Hepatocyte (in vitro differentiated cells): ENCODE measurements at places on chromosomes 6 and 20. TPM values are rescaled to one million over a fixed set of nuclear protein-coding genes. Genes with fewer than 3 reads are reported as not detected.

DNA sequence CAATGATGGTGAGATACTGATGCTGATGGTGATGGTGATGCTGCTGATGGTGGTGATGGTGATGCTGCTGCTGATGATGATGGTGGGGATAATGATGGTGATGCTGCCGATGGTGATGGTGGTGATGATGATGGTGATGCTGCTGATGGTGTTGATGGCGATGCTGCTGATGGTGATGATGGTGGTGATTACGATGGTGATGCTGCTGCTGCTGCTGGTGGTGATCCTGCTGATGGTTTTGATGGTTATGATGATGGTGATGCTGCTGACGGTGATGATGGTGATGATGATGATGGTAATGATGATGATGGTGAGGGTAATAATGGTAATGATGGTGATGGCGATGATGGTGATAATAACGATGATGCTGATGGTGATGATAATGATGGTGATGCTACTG is 50.0 kb downstream of the ARHGAP40 start:
- DNase-seq: no peak
- H3K27me3 ChIP-seq: peaks cover 38% of the 10 kb centered on the region
- H3K4me1 ChIP-seq: no peaks in the 10 kb centered on the region
- no peak overlapping the region for H3K4me3 ChIP-seq
- no peaks in the 10 kb centered on the region for H3K36me3 ChIP-seq
- H3K27ac ChIP-seq: no peak overlapping the region

DNA sequence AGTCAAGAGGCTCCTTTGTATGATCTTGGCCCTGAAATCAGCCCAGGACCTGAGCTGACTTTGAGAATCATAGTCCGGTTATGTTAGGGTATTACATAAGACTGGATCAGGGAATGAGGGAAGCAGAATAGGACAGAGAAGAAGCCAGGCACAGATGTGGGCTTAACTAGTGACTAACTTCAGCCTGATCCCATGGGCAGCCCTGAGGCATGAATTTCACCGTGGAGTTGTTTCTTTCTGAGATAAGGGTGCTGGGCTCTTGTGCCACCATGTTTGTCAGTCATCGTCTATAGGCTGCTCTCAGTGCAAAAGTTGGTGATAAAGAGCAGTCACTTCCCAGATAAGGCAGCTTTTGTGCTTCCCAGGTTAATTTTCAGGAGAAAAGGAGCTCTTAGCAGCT is 544.7 kb upstream of the SPTLC3 start:
- no peak overlapping the region for H3K4me3 ChIP-seq
- no peak overlapping the region for H3K27ac ChIP-seq
- no peak for DNase-seq

DNA sequence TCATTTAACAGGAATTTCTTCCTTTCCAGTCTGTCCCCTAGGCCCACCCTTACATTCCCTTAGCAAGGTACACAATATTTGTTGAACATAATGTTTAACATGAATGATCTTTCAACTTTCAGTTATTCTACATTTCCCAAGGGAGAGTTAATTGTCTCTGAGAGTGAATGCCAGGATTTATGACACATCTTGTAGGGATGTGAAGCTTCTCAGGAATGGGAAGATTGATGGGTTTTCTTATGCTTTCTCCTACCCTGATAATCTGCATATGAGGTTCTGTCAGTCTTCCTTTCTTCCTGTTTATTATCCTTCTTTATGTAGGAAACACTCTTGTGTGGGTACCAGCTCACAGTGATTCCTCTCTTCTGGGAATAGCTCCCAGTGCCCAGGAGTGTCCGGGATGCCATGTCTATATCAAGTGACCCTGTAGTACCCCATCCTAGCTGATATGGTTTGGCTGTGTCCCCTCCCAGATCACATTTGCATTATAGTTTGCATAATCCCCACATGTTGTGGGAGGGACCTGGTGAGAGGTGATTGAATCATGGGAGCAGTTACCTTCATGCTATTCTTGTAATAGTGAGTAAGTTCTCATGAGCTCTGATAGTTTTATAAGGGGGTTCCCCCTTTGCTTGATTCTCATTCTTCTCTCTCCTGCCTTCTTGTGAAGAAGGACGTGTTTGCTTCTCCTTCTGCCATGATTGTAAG is 7.1 kb upstream of the FYN start:
- H3K27me3 ChIP-seq: peaks cover 7% of the 10 kb centered on the region
- no peak overlapping the region for H3K27ac ChIP-seq
- H3K4me1 ChIP-seq: no peaks in the 10 kb centered on the region
- no peaks in the 10 kb centered on the region for H3K36me3 ChIP-seq

DNA sequence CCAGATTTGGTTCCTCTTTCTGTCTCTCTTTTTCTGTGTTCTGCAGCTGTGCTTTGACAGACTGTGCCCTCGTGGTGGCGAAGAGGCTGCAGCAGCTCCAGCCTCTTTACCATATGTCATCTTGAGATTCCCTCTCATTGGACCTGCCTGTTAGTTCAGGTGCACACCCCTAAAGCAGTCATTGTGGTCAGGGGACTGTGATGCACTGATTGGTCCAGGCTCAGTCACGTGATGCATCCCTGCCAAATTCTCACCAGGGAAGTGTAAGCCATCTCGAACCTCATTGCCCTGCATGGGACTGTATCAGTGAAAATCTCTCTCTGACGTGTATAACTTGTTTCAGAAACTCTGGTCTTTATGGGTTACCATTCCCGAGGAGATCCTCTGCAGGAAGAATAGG is 160.3 kb downstream of the EYA2 start:
- peaks cover 4% of the 10 kb centered on the region for H3K4me1 ChIP-seq
- no peak overlapping the region for H3K4me3 ChIP-seq
- H3K27me3 ChIP-seq: peaks cover 3% of the 10 kb centered on the region
- H3K36me3 ChIP-seq: no peaks in the 10 kb centered on the region

The TRIM10 gene
- 0.12 and 0.27 TPM in 2 replicates for total RNA-seq

DNA sequence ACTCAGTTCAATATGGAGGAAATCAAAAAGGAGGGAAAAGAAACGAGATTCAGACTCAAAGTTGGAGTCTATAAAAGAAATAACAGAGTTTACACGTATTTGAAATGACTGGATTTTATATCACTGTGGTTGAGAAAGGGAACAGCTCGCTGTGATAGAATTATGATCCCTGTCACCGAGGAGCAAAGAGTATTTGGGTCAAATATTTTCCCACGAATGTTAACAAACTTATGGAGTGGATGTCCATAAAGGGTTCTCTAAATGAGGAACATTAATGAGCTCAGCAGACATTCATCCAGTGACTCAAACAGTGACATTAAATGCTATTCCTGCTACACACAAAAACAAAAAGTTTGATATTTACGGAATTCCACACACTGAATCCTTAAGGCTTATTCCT is 57.9 kb downstream of the FHL5 start:
- H3K27ac ChIP-seq: no peak overlapping the region
- H3K36me3 ChIP-seq: no peaks in the 10 kb centered on the region
- DNase-seq: no peak

- no peaks in the 10 kb centered on the region for H3K36me3 ChIP-seq
- H3K27ac ChIP-seq: no peak overlapping the region
- DNase-seq: peak; percentile 33
- H3K4me1 ChIP-seq: no peaks in the 10 kb centered on the region
- no peak overlapping the region for H3K4me3 ChIP-seq
- peaks cover 16% of the 10 kb centered on the region for H3K27me3 ChIP-seq
Measured at GRCh38 chr20:20076297-20077065, 24.1 kb downstream of the CFAP61 start.

DNA sequence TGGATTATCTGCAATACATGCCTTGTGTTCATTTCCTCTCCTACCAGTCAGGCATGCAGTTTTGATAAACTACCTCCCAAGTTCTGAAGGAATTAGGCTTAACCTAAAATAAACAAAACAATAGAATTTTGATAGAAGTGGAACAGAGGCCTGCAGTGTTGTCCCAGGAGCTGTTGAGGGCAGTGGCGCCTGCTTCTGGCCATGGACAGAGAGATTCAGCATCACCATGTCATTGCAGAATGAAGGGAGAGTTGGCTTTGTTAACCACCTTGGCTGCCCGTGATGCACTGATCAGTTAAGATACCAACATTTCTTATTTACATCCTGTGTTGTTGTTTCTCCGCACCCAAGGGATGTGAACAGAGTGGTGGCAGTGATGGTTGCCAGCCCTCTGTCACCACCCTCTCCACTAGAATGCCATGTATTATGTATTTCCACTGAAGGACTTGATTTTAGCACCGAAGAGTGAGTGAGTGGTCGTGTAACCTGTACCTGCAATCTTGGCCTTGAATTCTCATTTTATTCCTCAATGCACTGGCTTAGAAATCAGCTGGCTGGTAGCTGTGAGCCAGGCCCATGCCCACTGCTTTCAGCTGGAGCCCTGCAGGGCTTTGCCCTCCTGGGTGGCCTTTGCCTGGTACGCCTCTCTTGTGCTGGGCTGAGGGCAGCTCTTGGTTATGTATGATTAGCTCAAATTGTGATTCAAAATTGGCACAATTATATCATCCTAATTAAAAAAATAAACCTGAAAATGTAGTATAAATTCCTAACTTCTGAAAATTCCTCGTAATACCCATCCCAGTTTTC is 56.5 kb downstream of the SHLD1 start:
- H3K36me3 ChIP-seq: no peaks in the 10 kb centered on the region
- peaks cover 14% of the 10 kb centered on the region for H3K4me1 ChIP-seq
- no peaks in the 10 kb centered on the region for H3K27me3 ChIP-seq
- DNase-seq: no peak
- no peak overlapping the region for H3K4me3 ChIP-seq

The HACE1 gene
- total RNA-seq: 10.9 and 14.5 TPM in 2 replicates

- no peak overlapping the region for H3K4me3 ChIP-seq
- peak; percentile 28 for DNase-seq
- peak overlapping the region; percentile 15 for H3K27ac ChIP-seq
- H3K36me3 ChIP-seq: no peaks in the 10 kb centered on the region
- H3K4me1 ChIP-seq: no peaks in the 10 kb centered on the region
- no peaks in the 10 kb centered on the region for H3K27me3 ChIP-seq
Measured at GRCh38 chr20:52943185-52943841, 28.8 kb upstream of the TSHZ2 start.

The SLC17A3 gene
- total RNA-seq: 0.23 and 0.36 TPM in 2 replicates

DNA sequence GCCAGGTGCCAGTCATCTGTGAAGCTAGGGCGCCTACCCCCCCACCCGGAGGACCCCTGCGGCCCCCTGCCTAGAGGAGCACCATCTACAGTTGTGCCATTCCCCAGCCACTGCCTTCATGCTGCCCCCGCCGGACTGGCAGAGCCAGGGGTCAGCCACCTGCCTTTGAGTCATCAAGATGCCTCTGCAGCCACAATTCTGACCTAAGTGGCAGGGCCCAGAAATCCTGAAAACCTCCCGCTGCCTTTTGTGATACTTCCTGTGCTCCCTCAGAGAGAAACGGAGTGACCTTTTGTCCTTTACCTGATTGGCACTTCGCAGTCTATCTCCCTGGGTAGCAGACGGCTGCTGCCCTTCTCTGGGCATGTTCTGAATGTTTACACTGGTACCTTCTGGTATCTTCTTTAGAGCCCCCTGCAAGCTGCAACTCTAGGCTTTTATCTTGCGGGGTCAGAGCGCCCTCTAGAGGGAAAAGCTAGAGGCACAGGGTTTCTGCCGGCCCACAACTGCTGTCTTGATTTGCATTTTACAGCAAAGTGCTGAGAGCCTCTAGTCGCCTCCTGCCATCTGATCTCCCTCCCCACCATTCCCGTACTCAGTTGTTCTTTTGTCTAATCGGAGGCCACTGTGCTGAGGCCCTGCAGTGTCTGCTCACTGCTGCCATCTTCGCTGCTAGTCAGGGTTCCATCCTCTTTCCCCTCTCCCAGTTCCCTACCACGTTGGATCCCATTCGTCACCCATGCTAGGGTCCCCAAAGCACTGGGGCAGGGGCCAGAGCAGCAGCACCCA is 26.9 kb downstream of the SPATA2 start:
- peak; percentile 72 for DNase-seq
- H3K36me3 ChIP-seq: no peaks in the 10 kb centered on the region
- no peaks in the 10 kb centered on the region for H3K4me1 ChIP-seq
- no peaks in the 10 kb centered on the region for H3K27me3 ChIP-seq

The CST7 gene
- not detected in 2 replicates for total RNA-seq

DNA sequence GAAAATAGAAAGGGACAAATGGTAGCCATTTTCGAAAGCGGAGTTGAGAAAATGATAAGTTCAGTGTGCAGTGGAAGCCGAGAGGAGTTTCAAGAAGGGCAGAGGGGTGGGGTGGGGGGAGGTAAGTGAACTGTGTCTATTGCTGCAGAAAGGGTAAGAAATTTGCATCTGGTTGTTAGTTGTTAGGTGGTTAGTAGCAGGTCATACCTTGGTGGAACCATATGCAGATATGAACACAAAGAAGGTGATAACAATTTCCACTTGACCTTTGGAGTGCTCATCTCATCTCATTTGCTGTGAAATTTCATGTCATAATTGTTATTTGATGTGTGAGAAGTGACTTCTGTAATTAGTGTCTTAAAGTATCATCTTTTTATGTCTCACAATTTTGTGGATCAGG is 288.2 kb downstream of the QKI start:
- H3K27me3 ChIP-seq: no peaks in the 10 kb centered on the region
- no peaks in the 10 kb centered on the region for H3K36me3 ChIP-seq
- no peak overlapping the region for H3K27ac ChIP-seq

The RIMS4 gene
- total RNA-seq: 8.1 and 9.0 TPM in 2 replicates
